SK-N-MC (cell line): ENCODE measurements at places on chromosomes 5 and 9.

DNA sequence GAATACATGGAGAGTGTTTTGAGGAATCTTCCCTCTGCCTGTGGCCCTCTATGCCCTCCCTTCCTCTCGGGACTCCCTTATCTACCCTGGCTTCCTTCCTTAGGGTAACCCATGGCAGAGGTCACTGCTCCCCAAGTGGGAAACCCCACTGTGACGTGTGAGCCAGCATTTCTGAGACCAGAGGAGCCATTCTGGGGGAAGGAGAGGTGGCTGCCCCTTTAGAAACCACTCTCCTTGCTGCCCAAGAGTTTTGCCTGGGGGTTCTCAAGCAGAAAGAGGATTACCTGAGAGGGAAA lies 23.1 kb downstream of the CCNJL start:
- DNase-seq, result no peak

- DNase-seq, result peak; percentile 55
Observed at GRCh38 chr5:157608972-157609565, 33.5 kb upstream of the ADAM19 start.

DNA sequence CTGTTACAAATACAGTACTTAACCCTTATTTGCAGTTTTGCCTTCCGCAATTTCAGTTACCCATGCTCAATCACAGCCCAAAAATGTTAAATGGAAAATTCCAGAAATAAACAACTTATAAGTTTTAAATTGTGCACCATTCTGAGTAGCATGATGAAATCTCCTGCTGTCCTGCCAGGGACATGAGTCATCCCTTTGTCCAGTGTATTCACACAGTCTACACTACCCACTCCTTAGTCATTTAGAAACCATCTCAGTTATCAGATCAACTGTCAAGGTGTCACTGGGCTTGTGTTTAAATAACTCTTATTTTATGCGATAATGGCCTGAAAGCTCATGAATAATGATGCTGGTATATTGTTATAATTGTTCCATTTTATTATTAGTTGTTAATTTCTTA lies 95.8 kb downstream of the PLCXD3 start:
- DNase-seq, result no peak

- no peak for DNase-seq
Observed at GRCh38 chr9:111316796-111317195, 13.2 kb downstream of the OR2K2 start.

- DNase-seq, result no peak
Observed at GRCh38 chr5:1105350-1106265, 6.3 kb downstream of the SLC12A7 start.

- DNase-seq, result no peak
Observed at GRCh38 chr9:121584421-121584820, 67.0 kb upstream of the DAB2IP start.

GRCh38 chr5:170480260-170480659 lies 23.6 kb upstream of the KCNIP1 start:
- DNase-seq, result no peak

- DNase-seq, result no peak
Observed at GRCh38 chr5:174094857-174095606, 49.5 kb downstream of the NSG2 start.

DNA sequence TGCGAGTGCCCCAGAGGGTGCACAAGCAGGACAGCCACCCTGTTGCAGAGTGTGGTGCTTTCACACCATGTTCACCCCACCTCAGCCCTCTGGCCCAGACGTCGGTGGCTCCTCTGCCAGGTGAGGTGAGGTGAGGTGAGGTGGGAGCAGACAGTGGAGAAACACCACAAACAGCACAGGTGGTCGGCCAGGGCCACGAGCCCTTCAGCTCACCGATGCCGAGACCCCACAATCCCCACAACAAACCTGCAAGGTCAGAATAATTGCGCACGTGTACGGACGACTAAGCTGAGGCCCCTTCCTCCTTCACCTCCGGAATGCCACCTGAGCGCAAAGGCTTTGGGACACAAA lies 10.5 kb downstream of the BRD3 start:
- no peak for DNase-seq

DNA sequence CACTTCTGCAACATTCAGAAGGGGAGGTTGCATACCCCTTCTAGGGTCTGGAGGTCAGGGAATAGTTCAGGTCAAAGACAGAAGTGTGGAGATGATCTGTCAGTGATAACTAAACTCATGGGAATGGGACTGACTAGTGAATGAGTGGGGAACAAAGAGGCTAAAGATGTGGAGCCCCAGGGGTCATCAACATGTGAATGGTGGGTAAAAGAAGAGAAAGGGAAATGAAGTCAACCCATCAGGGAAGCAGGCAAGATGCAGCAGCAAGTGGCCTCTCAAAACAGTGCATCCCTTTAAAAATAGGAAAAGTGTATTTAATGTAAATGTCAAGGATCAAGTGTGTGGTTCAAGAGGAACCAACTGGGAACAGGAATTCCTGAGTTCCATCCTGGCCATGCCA lies 69.9 kb downstream of the PLPPR1 start:
- DNase-seq, result no peak

DNA sequence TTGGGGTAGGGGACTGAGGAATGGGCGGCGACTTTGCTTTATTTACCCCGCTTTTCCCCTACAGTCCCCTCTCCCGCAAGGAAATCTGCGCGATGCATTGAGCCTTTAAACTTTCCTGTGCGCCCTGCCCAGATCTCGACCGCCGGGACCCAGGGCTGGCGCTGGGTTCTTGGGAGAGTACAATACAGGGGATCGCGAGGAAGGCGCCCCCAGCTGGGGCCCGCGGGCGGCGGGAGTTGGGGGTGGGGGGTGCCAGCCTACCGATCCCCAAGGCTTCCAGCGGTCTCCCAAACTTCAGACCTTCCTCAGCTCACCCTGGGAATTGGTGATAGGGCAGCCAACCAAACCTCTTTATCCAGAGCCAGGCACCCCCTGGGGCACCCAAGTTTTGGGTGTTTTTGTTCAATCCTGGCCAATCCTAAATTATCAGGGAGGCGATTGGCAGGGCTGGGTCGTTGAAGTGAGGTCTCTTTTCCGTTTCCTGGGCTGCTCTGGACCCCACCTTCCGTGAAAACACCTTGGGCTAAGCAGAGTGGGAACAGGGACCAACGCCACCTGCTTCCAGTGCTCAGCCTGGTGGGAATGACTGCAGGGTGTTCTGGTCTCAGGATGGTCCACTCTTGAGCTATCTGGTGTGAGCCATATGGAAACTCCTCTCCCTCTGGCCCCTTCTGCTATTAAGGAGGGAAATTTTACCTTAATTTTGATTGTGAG lies 51.4 kb upstream of the DAB2IP start:
- no peak for DNase-seq

DNA sequence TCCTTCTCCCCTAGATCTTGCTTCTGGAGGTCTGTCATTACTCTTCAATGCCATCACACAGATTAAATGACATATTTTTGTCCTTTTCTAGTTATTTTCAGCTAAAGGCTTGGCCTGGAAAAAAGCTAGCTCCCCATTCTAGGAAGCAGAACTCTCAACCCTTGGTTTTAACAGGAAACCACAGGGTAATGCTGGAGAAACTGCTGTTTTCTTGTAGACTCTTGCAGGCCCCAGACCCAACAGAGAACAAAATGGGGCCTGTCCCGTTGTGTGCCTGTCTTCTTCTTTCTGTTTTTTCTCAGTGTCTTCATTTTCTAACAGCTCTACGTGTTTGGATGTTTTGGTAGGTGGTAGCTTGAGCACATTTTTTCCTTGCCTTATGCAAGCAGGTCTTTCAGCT lies 21.5 kb downstream of the DCANP1 start:
- DNase-seq, result no peak

GRCh38 chr9:121207371-121207940 lies 5.8 kb upstream of the RAB14 start:
- DNase-seq, result no peak

DNA sequence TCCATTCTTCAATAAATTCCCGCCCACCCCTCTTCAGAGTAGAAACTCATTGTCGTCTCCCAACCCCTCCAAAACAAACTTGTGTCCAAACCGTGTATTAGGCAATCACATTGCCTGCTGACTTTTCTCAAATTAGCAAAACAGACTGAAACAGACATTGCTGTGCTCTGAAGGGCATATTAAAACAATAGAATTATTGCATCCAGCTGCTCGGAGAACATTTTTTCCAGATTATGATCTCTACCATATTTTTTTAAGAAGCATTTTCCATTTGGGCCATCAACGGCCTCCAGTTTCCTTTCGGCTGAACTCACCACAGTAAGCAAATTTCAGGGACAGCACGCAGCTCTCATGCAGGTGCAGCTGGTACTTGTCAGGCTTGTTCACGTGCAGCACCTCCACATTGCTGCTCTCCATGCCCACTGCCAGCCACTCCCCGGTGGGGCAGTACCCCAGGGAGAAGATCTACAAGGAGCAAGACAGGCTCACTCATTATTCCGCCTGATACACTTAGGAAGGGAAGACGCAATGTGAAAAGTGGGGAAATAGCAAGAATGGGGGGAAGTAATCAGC lies 104.1 kb downstream of the TLE1 start:
- DNase-seq, result no peak

DNA sequence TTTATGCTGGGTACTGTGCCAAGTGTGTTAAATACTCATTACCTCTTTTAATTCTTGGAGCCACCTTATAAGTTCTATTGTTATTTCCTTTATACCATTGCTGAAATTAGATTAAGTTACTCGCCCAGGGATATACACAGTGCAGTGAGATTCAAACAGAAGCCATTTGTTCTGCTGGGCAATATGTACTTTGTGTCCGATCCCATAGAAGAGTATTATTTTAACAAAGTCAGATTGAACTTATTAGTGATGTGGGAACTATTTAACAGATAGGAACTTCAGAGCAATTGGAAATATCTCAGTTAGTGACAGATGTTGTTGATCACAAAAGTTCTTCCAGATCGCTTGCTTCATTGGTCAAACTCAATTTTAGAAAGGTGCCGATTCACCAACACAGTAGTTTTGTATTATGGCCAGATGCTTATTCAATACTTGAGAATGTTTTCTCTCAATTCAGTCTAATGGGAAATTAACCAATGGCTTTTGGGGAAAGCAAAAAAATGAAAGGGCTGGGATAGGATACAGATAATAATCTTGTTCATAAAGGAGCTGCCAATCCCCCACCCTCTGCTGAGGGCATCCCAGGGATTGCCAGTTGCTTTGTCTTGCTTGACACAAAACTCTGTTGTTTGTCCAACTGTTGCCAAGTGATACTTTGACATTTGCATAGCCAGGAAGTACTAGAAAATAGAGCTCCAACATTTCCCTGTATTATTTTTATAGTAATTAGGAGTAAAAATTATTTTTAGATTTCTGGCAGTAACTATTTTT lies 94.8 kb upstream of the SEMA6A start:
- no peak for DNase-seq

DNA sequence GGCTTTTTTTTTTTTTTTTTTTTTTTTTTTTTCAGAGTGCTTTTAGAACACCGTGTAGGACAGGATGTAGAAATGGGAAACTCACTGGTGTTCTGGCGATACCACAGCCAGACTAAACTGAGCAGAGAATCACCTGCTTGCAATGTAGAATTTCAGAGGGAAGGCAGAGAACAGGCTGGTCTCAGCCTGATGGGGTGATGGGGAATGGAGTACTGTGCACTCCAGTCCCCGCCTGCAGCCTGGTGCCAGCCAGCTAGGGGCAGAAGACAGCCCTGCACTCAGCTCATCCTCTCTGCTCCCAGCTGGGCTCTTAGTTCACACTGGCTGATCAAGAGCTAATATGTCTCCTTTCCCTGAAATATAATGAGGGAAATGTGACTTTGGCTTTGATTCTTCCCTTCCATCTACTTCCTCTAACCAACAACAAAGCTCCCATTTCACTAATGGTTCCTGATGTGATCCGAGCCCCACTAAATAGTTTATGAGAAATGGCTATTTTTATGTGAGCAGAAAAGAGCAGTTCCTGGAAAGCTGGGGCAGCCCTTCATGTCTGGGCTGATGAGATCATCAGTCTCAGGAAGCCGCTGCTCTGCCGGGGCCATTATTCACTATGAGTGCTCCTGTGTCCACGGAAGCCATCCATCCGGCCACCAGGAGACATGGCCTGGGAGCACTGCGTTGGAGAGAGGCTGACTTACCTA lies 209.7 kb downstream of the GADD45G start:
- DNase-seq, result no peak

GRCh38 chr9:108394726-108395125 lies 461.1 kb downstream of the ACTL7B start:
- DNase-seq, result no peak

- DNase-seq, result no peak
Observed at GRCh38 chr5:136057401-136058038, 28.7 kb downstream of the TGFBI start.

- no peak for DNase-seq
Observed at GRCh38 chr5:39465843-39466242, 41.1 kb upstream of the DAB2 start.

DNA sequence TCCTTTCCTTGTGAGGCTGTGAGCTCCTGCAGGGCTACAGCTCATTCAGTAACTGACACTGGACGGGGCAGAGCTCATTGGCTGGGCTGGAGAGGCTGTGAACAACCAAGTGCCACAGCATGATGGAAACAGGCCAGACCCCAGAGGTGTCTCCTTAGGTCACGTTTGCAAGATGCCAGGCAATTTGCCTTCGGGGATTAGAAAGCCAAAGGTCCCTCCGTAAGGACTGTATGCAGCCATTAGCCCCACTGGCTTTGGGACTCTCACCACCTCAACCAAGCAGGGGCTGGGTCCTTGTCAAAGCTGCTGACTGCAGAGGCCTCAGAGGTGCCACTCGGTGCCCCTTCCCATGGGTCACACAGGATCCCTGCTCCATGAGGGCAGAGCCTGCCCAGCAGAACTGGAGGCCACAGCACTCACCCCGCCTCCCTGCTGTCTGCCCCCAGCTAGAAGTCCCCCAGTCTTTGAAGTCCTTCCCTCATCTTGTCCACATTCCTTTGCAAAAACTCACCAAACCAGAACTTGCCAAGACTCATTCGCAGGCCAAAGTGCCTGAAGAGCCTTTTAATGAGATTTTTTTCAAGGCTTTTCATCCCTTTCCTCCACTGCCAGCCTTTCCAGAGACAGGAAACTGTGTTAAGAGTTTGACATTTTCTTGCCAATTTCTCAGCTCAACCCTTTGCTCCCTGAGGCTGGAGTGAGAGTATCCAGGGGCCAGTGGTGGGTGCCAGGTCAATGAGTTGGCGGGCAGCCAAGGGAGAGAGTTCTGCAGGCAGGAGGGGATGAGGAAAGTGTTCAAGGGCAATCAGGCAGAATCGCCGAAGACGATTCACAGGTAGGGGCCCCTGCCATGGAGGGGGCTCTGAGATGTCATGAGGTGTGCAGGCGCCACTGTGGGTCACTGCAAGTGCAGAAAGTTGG lies 39.7 kb upstream of the SLC25A51 start:
- no peak for DNase-seq
